Esophagus mucosa (tissue), 1 donor: ENCODE measurements at places on chromosomes 6 and 20. TPM values are rescaled to one million over a fixed set of nuclear protein-coding genes. Genes with fewer than 3 reads are reported as not detected.

The TNFRSF21 gene
- total RNA-seq = 64.6 TPM

The DACT2 gene
- total RNA-seq = 0.44 TPM

The FBXL4 gene
- total RNA-seq = 6.9 TPM

The GPR6 gene
- not detected for total RNA-seq

GRCh38 chr6:4582506-4583417 lies 193.4 kb upstream of the CDYL start:
- ATAC-seq = no peak

- peak; percentile 72 for ATAC-seq
Observed at GRCh38 chr6:43708860-43709653, 21.5 kb upstream of the MRPS18A start.

DNA sequence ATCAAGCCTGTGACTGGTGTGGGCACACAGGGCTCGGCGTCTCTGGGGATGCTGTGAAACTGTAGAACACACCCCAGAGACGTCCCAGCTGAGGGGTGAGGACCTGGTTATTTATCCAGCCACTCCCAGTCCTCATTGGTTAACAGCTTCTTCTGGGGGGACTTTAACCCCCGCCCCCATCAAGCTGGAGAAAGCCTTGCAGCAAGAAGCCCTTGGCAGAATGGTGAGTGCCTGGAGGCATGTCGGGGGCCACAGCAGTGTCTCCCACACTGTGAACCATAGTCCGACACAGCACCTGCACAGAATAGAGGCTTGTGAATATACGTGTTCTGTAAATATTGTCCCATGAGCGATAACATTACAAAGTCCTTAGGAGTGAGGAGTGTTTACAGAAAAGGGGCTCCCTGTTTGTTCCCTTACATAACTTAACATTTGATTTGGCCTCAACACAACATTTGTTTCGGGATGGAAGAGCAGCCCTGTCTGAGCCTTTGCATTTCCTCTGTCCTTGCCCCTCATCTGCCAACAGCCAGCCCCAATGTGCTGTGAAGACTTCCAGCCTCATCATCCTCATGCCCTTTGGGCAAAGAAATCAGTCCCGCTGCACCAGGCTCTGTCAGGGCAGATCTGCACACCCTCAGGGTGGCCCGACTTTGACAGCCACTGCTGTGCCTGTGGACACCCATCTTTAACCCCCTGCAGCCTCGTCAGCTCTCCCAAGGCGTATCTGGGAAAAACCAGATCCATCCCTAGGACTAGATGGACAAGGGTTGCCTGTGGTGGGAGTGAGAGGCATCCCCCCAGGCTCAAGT lies 2.2 kb upstream of the RRBP1 start:
- ATAC-seq = no peak

DNA sequence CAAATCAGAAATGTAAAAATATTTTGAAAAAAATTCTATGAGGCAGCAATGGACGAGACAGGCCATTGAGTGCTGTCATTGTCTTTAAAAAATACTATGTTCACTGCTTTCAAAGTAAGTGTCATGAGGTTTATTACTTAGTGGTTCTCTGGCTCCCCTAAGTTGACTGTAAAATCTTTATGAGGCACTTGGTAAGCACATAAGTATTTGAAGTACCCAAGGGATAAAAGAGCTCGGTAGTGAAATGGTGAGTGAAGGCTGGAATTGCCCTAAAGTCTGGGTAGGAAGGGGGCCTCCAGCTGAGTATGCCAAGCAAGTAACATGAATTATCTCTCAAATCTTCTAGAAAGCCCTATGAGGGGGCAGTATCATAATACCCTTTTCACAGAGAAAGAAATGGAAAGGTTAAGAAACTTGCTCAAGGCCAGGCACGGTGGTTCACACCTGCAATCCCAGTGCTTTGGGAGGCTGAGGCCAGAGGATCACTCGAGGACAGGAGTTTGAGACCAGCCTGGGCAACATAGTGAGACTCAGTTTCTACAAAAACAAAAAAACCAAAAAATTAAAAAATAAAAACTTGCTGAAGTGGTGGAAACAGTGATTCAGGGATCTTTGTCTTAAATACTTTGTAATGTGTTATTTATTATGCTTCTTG lies 5.5 kb upstream of the CTCFL start:
- no peak for ATAC-seq

DNA sequence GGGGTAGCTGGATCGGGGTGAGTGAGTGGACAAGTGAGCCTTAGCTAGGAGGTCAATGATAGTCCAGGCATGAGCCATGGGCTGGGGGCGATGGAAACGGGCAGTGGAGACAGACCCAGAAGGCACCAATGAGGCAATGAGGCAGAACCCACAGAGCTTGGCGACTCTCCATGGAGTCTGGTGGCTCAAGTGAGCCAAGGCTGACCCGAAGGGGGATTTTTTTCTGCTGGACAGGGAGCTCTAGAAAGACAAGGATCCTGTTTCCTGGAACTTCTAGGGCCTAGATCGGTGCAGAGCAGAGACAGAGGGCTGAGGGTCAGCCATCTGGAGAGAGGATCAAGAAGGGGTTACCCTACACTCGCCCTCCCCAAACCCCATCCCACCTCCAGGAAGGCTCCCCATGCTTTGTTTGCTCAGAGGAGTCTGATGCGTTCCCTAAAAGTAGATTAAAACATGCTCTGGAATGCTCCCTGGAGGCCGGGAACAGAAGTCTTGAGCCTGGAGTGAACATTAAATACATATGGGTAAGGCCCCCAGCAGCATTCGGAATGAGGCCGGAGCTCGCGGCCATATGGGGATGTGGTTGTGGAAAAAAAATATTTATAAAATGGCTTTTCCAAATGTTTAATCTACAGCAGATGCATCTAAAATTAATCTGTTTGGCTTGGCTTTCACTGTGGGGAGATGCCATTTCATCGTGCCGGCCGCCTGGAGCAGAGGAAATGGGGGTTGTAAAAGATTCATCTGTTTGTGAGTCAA lies 237.8 kb upstream of the PMEPA1 start:
- ATAC-seq = no peak
